ENCODE measurements at places on chromosomes 6 and 20.

- DNase-seq, result no peak
These were observed 245.3 kb downstream of the OGFRL1 start for GRCh38 chr6:71533939-71534379.

GRCh38 chr6:38337819-38338465 is 301.8 kb downstream of the BTBD9 start:
- no peak for DNase-seq

GRCh38 chr6:156729248-156729647 is 47.9 kb upstream of the ARID1B start:
- DNase-seq, result no peak

DNA sequence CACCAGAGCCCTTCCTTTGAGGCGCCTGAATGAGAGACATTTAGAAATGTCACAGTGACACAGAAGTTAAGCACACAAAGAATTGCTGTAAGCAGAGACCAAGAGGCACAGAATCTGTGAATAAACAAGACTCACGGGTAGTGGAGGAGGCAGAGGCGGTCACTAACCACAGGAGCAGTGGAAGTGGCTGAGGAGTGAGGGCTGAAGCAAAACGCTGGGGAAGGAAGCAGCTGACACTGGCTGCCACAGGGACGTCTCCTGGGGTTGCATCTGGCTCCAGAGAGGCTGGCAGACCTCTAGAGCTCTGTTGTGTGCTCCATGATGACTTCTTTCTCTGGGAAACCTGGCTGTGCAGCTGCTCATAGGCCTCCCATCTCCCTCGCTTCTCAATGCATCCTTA is 65.0 kb upstream of the SLC2A12 start:
- DNase-seq, result no peak

- DNase-seq, result no peak
These were observed 20.8 kb downstream of the SHLD1 start for GRCh38 chr20:5770987-5771318.

DNA sequence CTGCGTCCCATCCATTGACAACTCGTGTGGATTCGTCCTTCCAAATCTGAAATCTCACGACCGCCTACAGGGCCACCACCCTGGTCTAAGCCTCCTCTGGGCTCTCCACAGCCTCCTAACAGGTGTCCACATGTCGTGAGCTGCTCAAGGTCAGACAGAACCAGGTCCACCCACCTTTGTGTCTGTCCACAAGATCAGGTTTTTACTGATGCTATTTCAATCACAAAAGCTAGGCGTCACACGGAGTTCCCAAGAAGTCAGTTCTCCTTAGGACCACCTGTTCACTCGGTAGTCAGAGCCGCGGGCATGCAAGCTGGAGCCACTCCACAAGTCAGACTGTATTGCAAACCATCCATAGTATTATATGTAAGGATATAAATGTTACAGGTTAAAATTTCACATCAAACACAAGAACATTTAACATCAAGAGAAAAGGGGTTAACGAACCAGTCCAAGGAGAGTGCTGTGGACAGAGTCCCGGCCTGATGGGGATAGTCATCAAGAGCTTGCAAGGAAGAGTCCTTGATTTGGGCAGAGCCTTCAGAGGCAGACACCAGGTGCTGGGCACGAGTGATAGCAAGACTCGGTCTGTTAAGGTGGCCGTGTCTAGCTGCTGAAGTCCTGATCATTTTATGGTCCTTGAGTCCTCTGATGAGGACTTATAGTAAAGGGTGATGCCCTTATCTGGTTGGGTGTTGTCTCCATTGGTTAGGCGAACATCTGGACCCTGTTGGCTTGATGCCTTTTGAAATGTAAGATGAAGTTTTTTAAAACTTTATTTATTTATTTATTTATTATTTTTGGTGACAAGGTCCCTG is 731 bp upstream of the DNPH1 start:
- no peak for DNase-seq

- no peak for DNase-seq
These were observed 21.6 kb downstream of the TPX2 start for GRCh38 chr20:31760519-31761240.

DNA sequence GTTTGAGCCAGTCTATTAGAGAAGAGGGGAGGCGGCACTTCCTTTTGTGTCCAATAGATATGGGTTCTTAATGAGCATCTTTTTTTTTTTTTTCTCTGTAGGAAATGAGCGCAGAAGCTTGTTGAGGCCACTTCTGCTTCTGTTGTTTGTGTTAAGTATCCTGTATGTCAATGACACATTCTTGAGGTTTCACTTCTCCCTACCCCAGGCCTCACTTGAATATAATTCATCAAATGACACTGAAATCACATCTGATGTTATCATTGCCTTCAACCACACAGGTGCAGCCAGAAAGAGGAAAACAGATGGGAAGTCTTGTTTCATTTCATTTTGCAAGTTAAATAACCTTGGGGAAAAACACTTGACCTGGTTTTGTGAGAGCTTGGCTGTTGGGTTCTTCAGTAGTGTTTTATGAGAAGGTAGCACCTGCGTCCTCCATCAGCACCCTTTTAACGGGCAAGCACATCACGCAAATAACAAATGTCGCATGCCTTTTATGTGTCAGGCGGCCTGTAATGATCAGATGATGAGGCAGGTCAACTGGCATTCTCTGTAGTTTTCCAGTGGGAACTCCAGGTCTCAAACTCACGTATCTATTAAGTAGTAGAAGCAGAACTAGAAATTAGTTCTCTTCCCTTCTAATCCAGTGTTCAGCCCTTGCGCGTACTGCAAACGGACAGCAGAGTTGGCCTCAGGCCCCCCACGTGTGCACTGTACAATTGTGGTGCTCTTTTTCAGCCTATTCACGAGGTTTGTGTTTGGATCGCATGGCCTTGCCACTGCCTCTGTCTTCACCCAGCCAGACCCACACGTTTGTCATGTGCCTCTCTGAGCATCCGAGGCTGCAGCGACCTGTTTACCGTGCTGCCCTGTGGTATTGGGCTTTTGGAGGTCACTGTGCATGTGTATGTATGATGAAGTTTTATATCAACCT is 23.5 kb downstream of the PLEKHG1 start:
- no peak for DNase-seq

- DNase-seq, result no peak
These were observed 189.1 kb downstream of the ZDHHC14 start for GRCh38 chr6:157570104-157570503.

DNA sequence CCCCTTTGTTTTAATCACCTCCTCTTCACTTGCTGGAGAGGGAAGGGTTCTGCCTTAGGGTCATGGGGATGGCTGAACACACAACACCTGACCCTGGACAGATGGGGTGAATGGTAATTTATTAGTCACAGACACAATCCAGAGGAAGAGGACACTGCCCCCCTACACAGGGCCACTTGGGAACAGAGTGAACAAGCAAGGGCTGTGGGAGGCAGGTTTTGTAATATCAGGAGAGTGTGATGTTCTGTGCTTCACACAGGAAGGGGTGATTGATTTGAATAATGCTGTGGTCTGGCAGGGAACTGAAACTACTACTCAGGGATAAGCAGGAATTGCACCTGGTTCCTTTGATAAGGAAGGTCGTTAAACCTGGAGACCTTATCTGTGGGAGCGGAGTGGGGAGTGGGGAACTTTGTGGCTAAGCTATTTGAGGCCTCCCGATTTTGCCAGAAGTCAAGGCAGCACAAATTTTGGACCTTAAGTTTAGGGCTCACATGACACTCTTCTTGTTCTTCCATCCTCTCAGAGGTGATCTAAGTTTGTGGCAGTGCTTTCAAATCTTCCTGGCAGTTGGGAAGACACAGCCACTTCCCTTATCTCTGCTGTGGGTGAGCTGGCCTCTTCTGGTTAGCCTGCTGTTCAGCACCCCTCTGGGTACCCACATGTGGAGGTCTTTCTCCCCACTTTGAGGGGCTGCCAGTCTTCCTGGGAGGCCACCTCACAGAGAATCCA is 77.8 kb downstream of the CD164 start:
- DNase-seq, result no peak

DNA sequence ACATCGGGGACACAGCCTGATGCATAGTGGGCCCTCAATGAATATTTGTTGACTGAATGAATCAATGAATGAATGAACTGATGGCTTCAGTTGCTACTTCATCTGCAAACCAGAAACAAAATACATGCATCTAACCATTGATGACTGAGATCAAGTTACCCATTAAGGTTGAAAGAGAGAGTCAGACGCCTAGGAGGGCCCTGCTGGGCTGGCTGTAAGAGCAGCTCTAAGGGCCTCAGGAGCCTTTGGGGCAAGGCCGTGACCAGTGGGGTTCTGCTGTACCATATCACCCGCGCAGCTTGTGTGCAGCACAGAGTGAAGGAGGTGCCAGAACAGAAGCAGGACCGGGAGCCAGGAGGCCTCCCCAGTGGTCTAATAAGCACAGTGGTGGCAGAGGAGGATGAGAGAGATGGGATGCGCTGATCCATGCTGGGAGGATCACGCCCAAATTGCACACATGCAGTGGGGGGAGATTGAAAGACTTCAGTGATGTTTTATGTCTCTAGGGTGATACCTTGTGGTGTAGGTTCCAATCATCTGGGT is 96.1 kb upstream of the KCNG1 start:
- DNase-seq, result no peak
